ENCODE measurements at places on chromosomes 1 and 21.

GRCh38 chr21:39132248-39132647 is 51.0 kb downstream of the PSMG1 start:
- no peak for DNase-seq

GRCh38 chr21:26072666-26073615 is 97.6 kb downstream of the APP start:
- no peak for DNase-seq

- DNase-seq = peak; percentile 22
Observed at GRCh38 chr1:55071477-55071876, 32.1 kb downstream of the PCSK9 start.

DNA sequence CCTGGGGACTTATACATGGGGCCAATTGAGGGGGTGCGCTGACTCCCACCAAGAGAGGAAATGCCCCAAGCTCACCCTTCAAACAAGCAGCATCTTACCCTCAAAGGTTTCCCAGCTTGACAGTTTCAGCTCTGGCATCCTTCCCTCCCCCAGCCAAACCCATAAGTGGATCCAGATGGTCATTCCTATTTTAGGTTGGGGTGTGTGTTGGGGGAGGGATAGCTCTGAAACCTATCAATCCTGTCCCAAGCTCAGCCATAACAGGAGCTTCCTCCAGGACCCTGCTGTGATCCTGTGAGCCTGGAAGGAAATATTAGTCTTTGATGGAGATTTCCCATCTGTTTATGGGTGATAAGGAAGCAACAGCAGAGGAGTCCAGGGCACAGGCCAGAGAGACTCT is 3.4 kb upstream of the TMEM222 start:
- DNase-seq = no peak

DNA sequence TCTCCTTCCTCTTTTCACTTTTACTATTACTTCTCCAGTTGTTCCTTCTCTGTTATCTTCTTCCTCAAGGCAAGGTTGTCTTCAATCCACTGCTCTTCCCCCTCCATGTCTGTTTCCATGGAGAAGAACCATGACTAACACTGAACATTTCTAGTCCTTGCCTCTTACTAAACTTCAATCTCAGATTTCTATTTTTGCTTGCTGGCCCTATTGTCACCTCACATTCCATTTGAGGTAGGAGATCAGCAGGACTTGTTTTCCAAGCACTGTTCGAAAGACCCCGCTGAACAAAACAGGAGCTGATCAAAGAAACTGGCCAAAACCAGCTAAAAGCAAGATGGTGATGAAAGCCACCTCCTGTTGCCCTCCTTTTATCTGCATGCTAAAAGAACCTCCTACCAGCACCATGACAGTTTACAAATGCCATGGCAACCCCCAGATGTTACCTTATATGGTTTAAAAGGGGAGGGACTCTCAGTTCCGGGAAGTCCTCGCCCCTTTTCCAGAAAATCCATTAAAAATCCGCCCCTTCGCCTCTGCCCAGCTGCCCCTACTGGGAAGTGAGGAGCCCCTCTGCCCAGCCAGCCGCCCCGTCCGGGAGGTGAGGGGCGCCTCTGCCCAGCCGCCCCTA is 22.6 kb downstream of the GON4L start:
- DNase-seq = no peak

- no peak for DNase-seq
Observed at GRCh38 chr1:226337276-226337875, 28.4 kb upstream of the LIN9 start.

Data from NCI-H1930 (cell line).